ENCODE measurements at places on chromosomes 6 and 20.
A peak's percentile ranks its signal among the peaks of the same experiment; 100 is the strongest.

- no peak overlapping the region for H3K4me3 ChIP-seq
- peaks cover 22% of the 10 kb centered on the region for H3K4me1 ChIP-seq
- no peaks in the 10 kb centered on the region for H3K27me3 ChIP-seq
- H3K27ac ChIP-seq: no peak overlapping the region
- DNase-seq: no peak
Observed at GRCh38 chr6:52360601-52361413, 1.1 kb upstream of the PAQR8 start.

DNA sequence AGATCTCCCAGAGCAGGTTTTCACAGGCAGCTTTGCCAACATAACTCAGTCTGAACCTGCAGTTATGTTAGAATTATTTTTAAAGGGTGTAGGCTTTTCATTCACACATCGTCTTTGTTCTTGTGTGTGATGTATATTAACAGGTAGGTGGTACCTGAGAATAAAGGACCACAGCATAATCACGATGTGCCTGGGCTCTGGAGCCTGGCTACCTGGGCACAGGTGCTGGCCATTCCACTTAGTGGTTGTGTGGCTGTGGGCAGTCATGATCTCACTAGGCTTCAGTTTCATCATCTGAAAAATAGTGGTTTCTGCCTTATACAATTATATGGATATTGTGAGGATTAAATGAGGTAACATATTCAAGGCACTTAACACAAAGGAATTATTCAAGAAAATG lies 6.4 kb downstream of the CD109 start:
- peaks cover 3% of the 10 kb centered on the region for H3K4me1 ChIP-seq
- H3K4me3 ChIP-seq: no peak overlapping the region
- no peaks in the 10 kb centered on the region for H3K36me3 ChIP-seq
- H3K27me3 ChIP-seq: no peaks in the 10 kb centered on the region
- DNase-seq: no peak

DNA sequence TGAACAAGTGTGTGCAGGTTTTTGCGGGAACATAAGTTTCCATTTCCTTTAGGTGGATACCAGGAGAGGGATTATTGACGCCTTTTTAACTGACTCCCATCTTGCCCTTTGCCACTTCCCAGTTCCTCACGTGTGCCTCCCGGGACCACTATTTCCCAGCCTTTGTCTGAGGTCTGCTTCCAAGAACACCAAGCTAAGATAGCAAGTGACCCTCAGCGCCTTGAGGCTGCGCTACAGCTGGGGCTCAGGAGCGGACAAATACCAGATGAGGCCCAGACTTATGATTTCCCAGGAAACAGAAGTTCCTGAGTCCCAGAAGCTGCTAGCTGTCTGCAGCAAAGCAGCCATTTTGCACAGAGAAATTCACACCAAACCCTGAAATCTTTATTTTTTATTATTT lies 216.7 kb downstream of the SYNDIG1 start:
- no peaks in the 10 kb centered on the region for H3K27me3 ChIP-seq
- H3K4me3 ChIP-seq: no peak overlapping the region
- no peak overlapping the region for H3K27ac ChIP-seq
- H3K4me1 ChIP-seq: peaks cover 34% of the 10 kb centered on the region
- DNase-seq: no peak

GRCh38 chr6:158757753-158758090 lies 61.4 kb downstream of the EZR start:
- H3K27ac ChIP-seq: no peak overlapping the region
- H3K27me3 ChIP-seq: no peaks in the 10 kb centered on the region
- DNase-seq: no peak
- no peak overlapping the region for H3K4me3 ChIP-seq
- H3K36me3 ChIP-seq: peaks cover 67% of the 10 kb centered on the region

DNA sequence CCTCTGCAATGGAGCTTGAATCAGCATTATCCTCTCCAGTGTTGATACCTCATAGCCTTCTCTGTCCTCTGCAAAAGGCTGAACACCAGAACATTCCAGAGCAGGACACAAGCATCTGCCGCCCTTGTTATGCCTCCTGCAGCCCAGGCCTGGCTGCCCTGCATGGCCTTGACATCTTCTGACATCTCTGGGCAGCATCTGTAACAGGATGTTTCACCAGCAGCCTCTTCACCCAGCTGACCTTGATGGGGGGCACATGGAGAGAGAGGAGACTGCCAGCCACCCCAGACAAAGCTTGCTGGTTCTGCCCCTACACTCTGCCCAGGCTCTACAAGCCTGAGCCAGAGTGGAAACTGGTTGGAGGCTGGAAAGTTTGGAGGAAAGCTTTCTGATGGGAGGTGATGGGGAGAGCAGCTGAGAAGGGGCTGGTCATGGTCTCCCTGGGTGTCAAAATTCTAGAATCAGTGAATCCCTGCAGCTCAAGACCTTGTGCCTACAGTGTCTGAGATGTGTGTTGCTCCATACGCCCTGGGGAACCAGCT lies 145.1 kb downstream of the MRPL14 start:
- peaks cover 2% of the 10 kb centered on the region for H3K27me3 ChIP-seq
- peaks cover 4% of the 10 kb centered on the region for H3K4me1 ChIP-seq
- H3K27ac ChIP-seq: no peak overlapping the region
- H3K4me3 ChIP-seq: no peak overlapping the region
- no peaks in the 10 kb centered on the region for H3K36me3 ChIP-seq
- no peak for DNase-seq

- H3K4me1 ChIP-seq: no peaks in the 10 kb centered on the region
- H3K4me3 ChIP-seq: no peak overlapping the region
- DNase-seq: no peak
- no peaks in the 10 kb centered on the region for H3K36me3 ChIP-seq
Observed at GRCh38 chr20:53321596-53321995, 272.0 kb downstream of the ZNF217 start.

DNA sequence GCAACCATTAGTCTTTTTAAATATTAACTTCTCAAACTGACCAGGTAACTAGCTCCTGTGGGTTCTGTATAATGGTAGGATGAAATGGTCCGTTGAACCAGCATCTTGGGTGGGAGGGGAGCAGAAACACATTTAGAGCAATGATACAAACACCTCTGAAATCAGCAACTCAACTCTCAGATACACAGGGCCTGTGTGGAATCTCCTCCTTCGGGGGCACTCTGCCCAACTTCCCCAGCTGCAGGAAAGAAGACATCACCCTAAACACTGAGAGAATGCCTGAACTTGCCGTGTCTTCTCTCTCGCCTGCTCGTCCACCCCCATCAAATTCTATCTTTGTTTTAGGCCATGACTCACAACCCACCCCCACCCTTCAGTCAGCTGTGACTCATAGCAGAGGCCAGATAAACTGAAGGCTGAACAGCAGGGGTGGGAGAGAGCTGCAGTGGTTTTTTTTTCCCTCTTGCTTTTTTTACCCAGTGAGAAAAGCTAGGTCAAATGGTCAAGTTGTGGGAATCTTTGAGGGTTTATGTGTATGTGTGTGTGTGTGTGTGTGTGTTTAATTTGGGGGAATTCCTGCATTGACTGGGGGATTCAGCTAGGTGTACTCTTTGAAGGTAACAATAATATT lies 593.4 kb upstream of the JAG1 start:
- no peaks in the 10 kb centered on the region for H3K4me1 ChIP-seq
- no peak for DNase-seq
- no peak overlapping the region for H3K4me3 ChIP-seq
- H3K36me3 ChIP-seq: no peaks in the 10 kb centered on the region

GRCh38 chr6:85537055-85537494 lies 56.6 kb downstream of the SNX14 start:
- DNase-seq: no peak
- H3K4me1 ChIP-seq: no peaks in the 10 kb centered on the region
- H3K27ac ChIP-seq: no peak overlapping the region
- no peaks in the 10 kb centered on the region for H3K27me3 ChIP-seq
- peaks cover 6% of the 10 kb centered on the region for H3K36me3 ChIP-seq
- H3K4me3 ChIP-seq: no peak overlapping the region

DNA sequence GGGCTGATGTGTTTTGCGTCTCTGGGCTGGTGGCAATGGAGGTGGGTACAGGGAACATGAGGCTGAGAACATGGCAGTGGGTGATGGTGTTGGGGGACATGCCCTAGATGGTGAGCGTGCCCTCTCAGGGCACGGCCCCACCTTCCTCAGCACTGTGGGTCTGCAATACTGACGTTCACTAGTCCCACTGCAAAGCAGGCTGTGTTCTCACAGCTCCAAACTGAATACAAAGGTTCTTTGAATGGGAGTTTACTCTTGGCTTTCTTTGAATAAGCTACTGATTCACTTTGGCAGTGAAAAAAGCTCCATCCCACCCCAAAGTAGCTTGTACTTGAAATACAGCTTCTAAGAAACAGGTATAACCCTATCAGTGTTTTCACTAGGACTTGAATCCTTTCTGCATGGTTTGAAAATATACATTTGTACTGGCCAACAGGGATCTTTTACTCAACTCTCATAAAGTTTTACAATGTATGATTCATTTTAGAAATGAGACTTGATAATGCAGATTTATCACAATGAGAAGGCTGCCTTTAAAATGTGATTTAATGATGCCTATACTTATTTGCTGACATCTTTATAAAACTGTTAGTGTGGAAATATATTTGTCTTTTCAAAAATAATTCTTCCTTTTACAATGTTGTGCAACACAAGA lies 400.7 kb downstream of the ZFAND3 start:
- no peak for DNase-seq
- H3K4me1 ChIP-seq: no peaks in the 10 kb centered on the region
- no peaks in the 10 kb centered on the region for H3K36me3 ChIP-seq
- no peaks in the 10 kb centered on the region for H3K27me3 ChIP-seq

GRCh38 chr20:23349338-23350195 lies 1.0 kb upstream of the NXT1 start:
- peak overlapping the region; percentile 91 for H3K4me3 ChIP-seq
- peaks cover 11% of the 10 kb centered on the region for H3K36me3 ChIP-seq
- peak; percentile 63 for DNase-seq
- peak overlapping the region; percentile 95 for H3K27ac ChIP-seq

DNA sequence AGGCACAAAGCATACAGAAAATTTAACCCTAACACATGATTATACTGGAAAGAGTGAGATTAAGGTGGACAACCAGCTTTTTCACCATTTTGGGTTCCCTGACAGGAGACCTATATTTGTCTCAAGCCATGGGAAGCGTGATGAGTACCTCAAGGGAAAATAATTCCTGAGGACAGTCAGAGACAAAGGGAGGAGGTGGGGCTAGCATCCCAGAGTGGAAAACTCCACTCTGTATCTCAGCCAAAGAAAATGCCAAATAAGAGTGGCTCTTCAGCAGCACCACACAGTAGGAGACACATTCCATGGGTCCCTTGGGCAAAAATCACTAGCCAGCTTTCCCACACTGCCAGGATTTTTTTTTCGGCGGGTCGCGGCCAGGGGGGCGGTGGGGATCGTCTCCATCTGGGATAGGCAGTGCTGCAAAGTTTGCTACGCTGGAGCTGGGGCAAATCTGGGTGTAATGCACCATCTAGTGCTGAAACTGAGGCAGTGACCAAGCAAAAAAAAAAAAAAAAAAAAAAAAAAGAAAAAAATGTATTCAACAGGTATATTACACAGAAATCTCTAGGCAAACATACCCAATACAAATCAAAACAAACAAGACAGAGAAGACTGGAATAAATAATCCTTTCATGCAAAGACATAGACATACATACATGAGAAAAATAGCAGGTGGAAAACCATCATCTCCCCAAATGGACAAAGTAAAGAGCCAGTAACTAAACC lies 77.3 kb upstream of the SLC35F1 start:
- DNase-seq: no peak
- no peaks in the 10 kb centered on the region for H3K27me3 ChIP-seq
- no peak overlapping the region for H3K4me3 ChIP-seq

DNA sequence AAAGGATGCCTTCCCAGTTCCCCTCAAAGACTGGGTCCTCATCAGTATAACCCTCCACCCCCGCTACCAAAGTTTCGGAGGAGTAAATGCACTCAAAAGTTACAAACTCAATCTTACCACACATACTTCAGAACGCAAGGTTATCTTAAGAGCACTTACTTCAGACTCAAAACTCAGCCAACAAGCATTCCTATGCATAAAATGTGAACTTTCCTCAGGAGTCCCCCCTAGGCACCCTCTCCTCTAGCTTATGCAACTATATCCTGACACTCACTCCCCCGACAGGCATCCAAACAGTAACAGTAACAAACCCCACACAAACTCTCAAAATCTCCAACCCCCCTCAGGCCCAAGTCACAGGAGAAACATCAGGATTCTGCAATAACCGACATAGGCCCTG lies 11.1 kb upstream of the ADTRP start:
- H3K36me3 ChIP-seq: no peaks in the 10 kb centered on the region
- H3K4me1 ChIP-seq: no peaks in the 10 kb centered on the region
- no peak overlapping the region for H3K4me3 ChIP-seq
- no peak overlapping the region for H3K27ac ChIP-seq
- no peaks in the 10 kb centered on the region for H3K27me3 ChIP-seq
- DNase-seq: no peak

GRCh38 chr6:28802417-28803336 lies 121.1 kb downstream of the TRIM27 start:
- no peak overlapping the region for H3K4me3 ChIP-seq
- no peak for DNase-seq
- no peaks in the 10 kb centered on the region for H3K4me1 ChIP-seq
- no peak overlapping the region for H3K27ac ChIP-seq

- no peak overlapping the region for H3K4me3 ChIP-seq
- no peaks in the 10 kb centered on the region for H3K4me1 ChIP-seq
- DNase-seq: no peak
- H3K27ac ChIP-seq: no peak overlapping the region
- H3K36me3 ChIP-seq: no peaks in the 10 kb centered on the region
Observed at GRCh38 chr6:126373344-126373743, 33.4 kb downstream of the CENPW start.
